ENCODE measurements at places on chromosomes 12 and 14.
A peak's percentile ranks its signal among the peaks of the same experiment; 100 is the strongest.

- no peak for DNase-seq
These were observed 17.2 kb upstream of the CCER1 start for GRCh38 chr12:90972226-90972625.

DNA sequence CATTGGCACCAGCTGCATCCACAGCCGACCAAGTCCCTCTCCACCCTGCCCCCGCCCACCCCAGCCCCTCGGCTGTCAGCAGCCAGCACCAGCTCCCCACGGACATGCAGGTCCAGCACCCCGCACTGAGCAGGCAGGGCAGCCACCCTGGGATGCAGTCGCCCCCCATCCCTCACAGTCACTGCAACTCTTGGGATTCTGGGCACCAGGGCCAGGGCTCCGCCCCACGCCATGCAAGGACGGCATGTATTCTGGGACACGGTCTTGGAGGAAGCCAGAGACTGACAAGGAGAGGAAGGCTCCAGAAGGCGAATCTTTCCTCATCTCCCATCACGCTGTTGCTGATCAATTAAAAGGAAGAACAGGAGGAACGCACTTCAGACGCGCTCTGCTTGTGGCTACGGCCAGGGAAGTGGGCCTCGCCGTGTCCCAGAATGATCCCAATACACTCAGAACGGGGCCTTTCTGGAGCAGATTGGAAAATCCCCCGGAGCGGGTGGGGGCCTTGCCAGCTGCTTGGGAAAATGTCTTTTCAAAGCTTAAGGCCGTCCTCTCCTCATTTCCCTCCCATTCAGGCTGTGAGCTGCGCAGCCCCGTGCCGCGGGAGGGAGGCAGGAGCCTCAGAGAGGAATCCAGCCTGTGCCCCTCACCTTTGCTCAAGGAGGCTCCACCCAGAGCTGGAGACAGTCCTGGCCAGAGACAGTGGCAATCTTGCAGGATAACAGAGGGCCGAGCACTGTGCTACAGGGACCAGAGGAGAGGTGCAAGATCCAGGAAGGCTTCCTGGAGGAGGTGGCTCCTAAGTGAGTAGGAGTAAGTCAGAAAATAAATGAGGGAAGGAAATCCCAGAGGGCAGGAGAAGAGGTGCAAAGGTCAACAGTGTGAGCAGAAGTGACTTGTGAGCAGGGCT lies 54.1 kb upstream of the DIO3 start:
- DNase-seq: no peak

- DNase-seq: peak; percentile 49
These were observed 624.1 kb upstream of the FOXG1 start for GRCh38 chr14:28142400-28143015.

GRCh38 chr12:5177096-5177495 lies 133.4 kb downstream of the KCNA5 start:
- DNase-seq: no peak

DNA sequence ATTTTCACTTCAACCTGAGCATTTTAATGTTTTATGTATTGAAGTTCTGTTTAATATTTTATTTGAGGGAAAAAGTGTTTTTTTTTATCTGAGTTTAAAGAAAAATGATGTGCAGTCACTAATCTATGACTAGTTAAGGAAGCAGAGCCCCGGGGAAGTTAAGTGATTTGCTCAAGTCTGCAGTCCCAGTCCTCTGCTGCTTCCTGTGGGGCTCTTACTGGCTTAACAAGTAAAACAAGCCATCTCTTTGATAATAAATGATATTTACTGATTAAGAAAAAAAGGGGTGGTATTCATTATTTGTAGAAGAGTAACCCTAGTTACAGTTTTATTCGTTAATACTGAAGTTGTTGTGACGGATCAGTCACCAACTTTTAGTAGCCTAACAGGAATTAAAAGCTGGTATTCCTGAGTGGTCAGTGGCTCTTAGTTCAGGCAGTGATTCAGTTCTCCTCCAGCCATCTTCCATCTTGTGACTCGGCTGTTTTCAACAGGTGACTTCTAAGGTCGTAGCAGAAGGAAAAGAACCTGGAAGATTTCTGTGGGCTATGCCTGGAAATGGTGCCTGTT lies 21.7 kb downstream of the BICDL1 start:
- DNase-seq: no peak

DNA sequence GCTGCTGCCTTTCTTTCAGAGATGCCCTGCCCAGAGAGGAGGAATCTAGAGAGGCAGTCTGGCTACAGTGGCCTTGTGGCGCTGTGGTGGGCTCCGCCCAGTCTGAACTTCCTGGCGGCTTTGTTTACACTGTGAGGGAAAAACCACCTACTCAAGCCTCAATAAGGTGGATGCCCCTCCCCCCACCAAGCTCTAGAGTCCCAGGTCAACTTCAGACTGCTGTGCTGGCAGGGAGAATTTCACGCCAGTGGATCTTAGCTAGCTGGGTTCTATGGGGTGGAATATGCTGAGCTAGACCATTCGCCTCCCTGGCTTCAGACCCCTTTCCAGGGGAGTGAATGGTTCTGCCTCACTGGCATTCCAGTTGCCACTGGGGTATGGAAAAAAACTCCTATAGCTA lies 25.6 kb downstream of the SPATA7 start:
- no peak for DNase-seq

- no peak for DNase-seq
These were observed 32.6 kb downstream of the CCDC85C start for GRCh38 chr14:99571303-99571986.

DNA sequence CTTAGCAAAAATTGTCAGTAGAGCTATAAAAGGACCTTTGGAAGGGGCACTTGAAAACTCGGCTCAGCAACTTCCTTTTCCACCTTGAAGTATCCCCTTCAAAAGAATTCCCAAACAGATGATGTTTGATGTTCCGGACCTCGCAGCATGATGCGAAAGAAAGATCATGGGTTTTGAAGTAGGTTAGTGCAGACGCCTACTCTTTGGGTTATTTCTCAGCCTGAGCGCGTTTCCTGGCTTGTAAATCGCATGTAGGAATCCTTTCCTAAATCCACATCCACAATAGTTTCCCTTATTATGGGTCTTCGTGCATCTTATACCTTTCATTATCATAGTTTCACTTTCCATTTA lies 584 bp upstream of the NEDD1 start:
- peak; percentile 3 for DNase-seq

GRCh38 chr12:98572010-98572409 lies 21.5 kb upstream of the SLC25A3 start:
- peak; percentile 20 for DNase-seq

GRCh38 chr12:49963976-49964815 lies 2.5 kb downstream of the AQP5 start:
- DNase-seq: no peak

- peak; percentile 5 for DNase-seq
These were observed 244.2 kb downstream of the SOX5 start for GRCh38 chr12:23704992-23705943.

GRCh38 chr12:48008950-48009349 lies 4.7 kb upstream of the COL2A1 start:
- DNase-seq: no peak

DNA sequence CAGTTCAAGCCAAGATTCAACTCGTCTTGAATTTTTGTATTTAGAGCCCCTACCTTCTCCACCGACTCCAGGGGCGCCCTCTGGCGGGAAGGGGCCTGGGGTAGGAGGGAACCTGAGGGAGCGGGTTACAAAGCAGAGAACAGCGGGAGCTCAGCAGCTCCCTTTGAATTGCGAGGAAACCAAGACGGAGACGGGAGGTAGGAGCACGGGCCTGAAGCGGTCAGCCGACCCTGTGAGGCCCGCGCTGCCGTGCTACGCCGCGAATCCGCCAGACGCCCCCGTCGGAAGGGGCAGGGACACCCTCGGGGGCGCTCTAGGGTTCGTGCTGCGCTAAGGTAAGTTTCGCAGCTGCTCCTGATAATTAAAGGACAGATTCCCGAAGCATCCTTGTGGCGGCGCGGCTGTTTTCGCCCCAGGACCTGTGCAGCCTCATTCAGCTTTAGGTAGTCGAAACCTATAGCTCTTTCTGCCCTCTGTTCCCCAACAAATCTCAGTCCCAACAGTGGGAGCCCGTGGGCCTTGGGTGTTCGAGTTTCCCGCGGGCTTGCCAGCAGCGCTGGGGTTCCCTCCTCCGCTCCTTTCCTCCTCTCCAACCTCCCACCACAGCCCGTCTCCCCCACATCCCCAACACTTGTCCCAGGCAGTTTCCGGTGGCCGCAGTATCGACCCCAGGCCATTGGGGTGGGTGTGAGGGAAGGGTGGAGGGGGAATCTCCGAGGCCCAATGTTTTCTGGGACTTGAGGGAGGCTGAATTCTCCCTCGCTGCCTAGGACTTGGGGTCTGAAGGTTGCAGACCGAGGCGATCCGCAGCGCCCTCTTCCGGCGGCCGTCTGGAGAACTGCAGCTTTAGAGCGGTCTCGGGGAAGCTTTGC lies 5.1 kb upstream of the NKX2-1 start:
- DNase-seq: no peak

GRCh38 chr12:90102957-90103652 lies 394.5 kb upstream of the ATP2B1 start:
- peak; percentile 50 for DNase-seq

GRCh38 chr12:41277100-41277945 lies 89.2 kb downstream of the PDZRN4 start:
- DNase-seq: peak; percentile 59

DNA sequence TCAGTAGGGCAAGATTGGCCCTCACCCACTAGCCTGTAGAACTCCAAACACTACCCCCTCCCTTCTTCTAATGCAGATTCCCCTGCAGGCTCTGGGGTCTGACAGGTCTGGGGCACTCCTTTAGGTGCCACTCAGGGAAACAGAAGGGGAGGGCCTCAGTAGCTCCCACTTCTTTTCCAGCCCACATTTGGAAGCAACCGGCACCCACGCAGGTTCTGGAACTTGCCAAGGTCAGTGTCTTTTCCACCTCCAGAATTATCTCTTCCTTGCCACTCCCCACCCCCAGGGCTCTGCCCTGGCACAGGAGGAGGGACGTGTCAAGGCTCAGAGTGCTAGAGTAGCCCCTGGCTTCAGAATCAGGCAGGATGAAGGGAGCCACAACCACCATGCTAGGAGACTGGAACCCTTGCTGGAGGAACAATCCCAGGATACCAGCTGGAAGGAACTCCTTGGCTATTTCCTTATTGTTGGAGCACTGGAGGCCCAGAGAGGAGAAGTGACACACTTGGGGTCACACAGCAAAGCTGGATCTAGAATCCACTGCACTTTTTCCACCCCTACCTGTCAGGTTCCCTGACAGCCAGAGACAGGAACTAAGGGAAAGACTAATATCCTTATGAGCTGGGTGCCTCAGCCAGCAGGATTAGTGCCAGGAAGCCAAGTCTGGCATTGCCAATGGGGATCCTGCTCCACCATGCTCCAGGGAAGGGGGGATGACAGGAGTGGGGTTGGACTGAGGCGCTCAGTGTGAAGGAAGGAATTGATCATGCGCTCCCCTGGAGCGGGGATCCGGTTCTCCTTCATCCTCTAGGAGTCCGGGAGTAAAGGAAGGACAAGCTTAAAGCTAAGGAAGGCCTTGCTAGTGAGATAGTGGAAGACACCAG lies 1.8 kb upstream of the FIGNL2 start:
- no peak for DNase-seq

DNA sequence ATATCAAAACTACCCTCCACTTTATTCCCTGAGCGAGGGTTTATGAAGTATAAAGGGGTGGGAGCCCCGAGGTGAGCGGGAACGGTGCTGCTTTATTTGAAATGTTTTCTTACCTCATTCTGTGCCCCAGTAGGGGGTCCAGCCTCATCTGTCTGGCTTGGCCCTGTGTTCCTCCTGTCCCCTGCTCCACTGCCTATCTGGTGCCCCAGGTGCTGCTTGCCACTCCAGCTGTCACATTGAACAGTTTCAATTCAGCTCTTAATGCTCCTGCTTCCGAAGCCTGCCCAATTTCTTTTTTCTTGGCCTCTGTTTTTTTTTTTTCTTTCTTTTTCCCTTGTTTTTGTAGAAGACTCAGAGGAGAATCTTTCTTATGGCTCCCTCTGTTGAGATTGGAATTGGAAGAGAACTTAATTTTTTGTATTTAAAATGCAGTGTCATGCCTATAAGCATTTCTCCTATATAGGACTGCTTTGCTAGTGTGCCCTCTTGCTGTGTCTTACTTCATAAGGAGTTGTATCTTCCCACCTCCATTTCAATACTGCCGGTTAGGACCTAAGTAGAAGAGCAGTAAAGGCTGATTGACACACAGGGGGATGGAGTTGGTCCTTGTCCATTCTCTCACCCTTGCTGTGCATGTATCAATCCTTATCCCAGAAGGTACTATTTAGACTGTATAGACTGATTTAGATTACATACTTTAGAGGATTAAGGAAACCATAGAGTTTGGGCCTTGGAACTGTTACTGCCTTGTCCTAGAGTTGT lies 2.3 kb downstream of the ATXN7L3B start:
- DNase-seq: no peak

DNA sequence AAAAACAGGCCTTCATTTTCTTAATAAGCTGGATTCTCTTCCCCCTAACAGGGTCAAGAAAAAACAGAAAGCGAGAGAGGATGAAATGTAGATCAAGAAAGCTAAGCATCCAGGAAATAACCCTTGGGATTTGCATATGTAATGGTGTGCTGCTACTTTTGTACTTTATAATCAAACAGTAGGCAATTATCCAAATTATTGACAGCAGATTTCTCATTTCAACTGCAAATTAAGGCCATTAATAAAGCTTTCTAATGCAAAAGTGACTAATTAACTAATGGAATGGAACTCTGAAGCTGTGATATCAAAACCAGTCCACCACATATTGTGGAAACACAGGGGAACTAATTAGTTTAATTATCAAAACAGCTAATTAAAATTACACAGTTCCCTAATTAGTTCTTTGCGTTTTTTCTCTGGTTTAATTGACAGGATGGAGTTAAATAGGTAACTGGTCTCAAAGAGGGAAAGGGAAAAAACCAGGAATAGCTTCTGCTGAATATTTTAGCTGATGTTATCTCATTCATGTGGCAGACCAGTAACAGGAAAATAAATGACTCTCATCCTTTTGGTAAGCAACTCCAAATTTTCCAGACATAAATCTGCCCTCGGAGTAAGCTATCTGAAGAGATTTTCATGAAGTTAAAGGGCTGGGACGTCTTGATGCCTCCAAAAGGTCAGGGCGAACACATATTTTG lies 182.7 kb upstream of the LMO3 start:
- peak; percentile 86 for DNase-seq

DNA sequence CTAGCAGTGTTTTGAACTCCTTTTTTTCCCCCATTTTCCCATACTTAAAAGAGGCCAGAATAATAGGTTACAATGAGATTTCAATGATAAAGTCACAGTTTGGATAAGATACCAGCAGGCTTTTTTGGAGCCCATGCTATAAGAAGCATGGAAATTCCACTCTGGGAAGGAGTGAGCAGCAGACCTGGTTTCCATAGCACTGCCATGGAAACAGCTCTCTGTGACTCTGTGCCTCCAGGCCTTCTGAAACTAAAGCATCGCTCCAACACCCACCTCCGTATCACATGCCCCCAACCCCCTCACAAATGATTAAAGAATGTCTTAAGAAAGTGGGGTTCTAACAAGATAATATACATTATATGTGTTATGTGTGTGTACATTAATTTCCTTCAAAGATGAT lies 165.0 kb downstream of the GRIN2B start:
- no peak for DNase-seq

- DNase-seq: peak; percentile 73
These were observed 21.2 kb downstream of the PRPF40B start for GRCh38 chr12:49644620-49644994.

- DNase-seq: no peak
These were observed 66.5 kb upstream of the MON2 start for GRCh38 chr12:62400135-62400534.

- DNase-seq: no peak
These were observed 462.5 kb downstream of the AEBP2 start for GRCh38 chr12:19901841-19902240.

- no peak for DNase-seq
These were observed 36.7 kb downstream of the LRRIQ1 start for GRCh38 chr12:85072826-85073225.
